NCI-H187 (cell line): ENCODE measurements at places on chromosomes 7 and 10.

GRCh38 chr10:79406683-79407422, 38.6 kb downstream of the ZCCHC24 start:
- DNase-seq: no peak

DNA sequence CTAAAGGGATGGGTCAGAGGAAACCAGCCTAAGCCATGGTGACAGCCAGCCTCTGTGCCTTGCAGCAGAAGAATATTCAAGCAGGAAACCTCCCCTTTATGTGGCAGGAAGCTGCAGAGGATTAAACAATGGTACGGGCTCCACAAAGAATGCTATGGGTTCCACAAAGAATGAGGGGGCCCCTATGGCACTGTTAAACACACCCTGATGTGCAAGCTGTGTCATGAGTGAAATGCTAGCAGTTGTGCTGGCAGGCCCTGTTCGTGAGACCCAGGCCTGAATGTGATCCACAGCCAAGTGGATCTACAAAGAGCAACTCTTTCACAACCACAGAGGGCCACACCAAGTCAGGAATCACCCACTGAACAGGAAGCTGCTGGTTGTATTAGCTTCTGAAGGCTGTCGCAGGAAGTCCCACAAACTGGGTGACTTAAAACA, 68.9 kb downstream of the MYOF start:
- no peak for DNase-seq

DNA sequence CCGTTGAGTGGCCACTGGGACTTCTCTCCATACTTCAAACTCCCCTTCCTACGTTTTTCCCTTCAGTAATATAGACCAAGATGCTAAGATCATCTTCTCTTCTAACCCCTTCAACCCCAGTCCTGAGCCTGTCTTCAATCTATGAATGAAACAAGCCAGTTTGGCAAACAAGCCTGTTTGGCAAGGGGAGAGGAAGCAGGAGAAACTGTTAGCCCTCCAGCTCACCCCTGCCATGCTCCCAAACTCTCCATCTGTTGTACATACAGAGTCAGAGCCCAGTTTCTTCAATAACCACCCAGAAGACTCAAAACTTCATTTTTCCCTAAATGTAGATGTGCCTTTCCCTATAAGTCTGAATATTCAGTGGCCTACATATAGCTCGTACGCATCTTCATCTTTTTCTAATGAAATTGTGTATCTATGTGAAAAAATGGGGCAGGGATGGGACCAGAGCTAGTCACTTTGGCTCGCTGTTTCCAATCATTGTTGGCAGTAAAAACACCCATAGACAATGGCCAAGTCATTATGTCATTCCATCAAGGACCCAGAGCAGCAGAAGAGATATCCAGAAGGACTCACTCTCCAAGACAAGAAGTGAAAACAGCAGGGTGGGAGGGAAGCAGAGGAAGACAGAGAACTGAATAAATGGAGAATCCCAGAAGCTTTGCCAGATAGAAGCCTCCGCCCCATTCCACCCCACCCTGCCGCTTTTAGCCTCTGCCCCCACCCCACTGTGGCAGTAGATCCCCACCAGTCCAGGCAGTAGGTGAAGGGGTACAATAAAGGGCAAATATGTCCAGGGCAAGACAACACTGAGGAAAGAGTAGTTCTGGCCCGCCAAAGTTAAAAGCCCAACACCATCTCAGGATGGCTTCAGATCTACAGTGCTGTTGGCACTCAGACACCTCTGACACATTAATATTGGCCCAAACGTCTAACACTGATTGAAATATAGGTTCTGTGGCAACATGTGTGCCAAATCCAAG, 87.3 kb downstream of the DOCK4 start:
- no peak for DNase-seq

GRCh38 chr10:118734475-118734874, 20.3 kb downstream of the CACUL1 start:
- no peak for DNase-seq

DNA sequence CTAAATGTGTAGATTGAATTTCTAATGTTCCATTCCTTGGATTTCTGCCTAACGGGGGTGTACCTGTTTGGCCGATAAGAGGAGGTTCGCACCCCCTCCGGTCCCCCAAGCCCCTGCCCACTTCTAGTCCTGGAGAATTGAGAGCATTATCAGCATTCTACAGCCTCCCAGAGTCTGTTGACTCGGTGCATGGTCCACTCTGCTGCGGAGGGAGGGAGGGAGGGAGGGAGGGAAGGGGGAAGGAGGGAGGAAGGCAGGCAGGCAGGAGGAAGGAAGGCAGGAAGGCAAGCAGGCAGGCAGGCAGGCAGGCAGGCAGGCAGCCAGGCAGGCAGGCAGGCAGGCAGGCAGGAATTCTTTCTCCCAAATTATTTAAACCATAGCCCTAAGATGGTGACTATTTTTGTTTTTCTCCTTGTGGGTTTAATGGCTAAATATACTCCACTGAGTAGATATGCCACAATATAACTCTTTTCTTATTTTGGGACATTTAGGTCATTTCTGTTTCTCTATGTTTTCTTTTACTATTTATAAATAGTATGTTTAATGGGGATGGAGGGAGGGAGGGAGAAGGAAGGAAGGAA, 69.5 kb upstream of the CHST15 start:
- no peak for DNase-seq

GRCh38 chr10:96271016-96271815, at the start of gene BLNK:
Gene BLNK (minus strand): TSS chr10:96271569. CDS start chr10:96271398, 171 bp downstream.
- DNase-seq: no peak

DNA sequence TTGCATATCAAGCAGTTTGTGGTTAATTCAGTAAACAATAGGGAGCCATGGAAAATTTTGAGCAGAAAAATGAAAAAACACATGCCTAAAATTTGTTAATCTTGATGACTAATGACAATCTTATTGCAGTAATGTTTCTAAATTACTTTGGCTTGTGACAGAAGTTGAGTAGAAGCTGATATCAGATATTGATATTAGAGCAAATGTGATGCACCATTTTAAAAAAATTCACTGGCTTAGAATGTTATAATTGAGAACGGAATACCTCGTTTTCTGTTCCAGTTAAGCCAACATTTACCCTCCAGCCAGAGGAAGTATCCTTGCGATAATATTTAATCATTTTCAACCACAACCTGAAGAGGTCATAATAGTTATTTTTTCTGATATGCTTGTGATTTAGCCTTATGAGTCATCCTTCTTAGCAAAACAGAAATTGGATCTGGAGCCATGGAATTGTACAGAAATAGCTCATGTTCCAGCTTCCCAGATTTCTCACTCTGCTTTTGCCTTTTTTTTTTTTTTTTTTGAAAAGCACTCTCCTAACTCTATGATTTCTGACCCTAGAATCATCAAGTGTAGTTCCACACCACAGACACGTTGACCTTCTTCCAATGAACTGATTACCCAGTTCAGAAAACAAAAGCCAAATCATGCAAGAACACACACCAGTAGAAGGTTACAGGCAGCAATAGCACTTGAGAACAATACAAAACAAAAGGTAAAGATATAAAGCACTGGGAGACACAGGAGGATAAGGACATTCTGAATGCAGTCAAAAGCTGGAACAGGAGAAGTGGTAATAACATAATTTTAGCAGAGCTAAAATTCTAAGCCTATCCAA, 96.8 kb upstream of the PHYHIPL start:
- no peak for DNase-seq

DNA sequence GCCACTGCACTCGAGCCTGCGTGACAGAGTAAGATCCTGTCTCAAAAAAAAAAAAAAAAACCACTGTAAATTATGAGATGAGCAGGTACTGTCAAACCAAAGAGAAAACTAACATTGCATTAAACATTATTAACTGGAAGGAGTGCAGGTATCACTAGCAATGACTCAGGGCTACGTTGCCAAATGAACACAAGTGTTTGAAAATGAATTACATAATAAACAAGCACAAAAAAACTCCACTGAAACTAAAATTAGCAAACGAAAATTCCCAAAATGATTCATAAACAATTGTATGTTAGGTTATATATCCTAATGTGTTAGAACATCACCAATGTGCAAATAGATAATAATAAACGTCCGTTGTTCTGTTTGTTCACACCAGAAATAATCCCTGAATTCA, 42.8 kb downstream of the NSUN6 start:
- no peak for DNase-seq

DNA sequence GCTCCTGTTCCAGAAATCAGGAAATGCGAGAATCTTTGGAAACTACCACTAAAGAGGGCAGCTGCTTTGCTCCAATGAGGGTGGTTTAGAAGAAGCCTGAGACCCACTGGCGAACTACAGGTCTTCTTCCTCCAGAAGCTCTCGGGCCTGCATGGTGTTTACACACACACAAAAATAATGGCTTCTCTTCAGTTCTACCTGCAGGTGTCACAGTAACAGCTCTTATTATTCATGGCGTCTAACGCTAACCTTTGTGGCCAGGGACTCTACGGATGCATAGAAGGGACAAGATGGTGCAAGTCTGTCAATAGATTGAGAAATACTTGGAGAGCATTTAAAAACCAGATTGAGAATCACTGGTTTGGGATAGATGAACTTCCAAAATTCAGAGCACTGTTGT, 22.4 kb downstream of the GPR141 start:
- no peak for DNase-seq

GRCh38 chr7:134865001-134865845, 85.8 kb downstream of the CALD1 start:
- DNase-seq: no peak

GRCh38 chr7:151744656-151745638, 132.0 kb downstream of the PRKAG2 start:
- no peak for DNase-seq

DNA sequence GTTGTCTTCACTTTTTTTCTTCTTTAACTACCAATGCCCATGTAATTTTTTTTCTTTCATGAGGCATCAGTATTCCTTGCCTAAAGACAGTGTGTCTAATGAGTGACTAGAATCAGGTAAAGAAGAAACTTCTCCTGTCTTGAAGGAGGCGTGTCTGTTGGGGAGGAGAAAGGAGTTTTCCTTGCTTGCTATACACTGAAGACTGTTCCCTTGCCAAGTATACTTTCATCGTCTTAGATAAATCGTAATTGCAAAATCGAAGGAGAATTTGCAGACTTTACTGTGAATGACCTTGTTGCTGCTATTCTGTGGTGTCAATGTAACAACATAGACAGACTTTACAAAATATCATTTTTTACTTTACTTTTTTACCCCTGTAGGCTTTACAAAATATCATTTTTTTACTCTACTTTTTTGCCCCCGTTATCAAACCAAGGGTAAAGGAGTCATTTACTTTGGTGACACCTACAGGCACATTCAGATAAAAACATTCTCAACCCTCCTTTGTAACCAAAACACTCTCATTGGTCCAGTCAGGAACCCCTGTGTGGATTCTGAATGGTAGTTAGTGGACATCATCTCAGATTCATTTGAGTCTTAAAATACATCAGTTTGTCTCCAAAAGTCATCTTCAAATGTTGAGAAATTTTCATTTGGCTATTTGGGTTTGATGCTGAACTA, 232.4 kb downstream of the AHR start:
- no peak for DNase-seq

DNA sequence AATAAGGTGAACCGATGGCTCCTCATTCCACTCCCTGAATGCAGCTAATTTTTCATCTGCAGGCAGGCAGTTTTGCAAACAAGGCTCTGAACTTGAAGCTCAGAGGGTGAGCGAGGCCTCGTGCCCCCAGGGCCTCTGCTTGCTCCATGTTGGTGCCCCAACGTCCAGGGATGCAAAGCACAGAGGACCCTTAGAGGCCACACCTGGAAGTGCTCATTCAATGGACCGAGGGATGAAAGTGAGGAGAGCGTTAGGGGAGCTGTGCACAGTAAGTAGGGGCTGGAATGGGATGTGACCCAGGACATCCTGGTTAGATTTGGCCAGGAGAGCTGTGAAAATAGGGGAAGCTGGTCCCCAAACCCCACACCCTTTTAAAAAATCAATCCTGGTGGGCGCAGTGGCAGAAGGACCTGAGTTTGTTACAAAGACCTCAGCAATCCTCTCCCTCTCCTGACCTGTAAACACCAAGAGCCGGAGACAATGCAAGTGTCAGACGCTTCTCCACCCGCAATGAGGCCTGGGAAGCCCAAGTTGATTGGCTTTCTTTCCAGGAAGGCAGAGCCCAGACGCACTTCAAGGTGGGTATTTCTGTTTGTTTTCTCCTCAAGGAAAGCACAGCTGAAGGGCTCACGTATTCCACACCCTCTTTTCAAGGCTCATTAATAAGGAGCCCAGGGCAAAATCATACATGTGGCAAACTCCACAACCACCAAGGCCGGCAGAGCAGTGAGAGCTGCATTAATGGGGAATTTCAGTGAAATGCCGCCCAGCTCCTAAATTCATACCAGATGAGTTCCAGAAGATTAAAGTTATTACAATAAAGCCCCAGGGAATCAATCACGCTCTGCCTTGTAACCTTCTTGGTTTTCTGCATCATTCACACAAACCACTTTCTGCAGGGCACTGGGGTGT, 14.1 kb upstream of the CXCL12 start:
- DNase-seq: no peak

DNA sequence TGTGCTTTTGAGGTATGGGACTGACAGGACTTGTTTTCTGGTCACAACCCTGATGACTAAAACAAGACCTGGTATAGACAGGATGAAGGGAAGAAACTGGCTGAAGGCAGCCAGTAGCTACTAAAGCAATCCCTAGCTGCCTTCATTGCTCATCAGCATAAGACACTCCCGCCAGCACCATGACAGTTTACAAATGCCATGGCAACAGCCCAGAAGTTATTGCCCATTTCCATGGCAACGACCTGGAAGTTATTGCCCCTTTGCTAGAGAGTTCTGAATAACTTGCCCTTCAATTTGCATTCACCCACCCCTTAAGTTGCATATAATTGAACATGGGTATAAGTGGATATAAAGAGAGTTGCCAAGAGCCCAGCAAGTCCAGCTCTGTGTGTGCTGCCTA, 169.6 kb upstream of the FAM171A1 start:
- DNase-seq: no peak

- DNase-seq: no peak
Observed at GRCh38 chr10:71010730-71011129, 122.4 kb upstream of the PCBD1 start.

DNA sequence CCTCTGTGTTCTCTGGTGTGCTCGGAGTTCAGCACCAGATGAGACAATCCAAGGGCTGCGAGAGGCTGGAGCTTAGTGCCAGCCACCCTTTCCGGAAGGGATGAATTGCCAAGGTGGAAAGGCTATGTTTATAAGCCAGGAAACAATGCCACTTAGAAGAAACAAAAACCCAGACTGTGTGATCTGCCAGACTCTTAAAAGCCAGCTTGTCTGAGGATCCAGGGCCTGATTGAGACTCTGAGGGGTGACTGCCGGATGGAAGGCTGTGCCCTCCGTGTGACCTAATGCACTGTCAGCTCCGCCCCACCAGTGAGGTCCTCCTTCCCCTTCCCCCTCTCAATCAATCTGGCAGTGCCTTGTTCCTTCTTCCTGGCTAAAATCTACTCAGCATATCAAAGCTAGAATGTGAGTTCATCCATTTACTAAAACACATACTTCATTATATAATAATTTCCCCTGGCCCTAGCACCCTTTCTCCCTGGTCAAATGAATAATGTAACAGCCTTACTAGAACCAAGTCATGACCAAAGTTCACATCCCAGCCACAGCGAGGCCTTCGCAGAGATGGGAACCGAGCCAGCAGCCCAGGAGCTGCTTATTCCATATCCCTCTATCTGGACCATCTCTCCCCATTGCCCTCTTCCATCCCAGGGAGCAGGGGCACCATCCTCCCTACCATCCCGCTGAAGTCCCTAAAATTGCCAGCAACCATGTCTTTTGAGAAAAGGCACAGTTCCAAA, 25.5 kb downstream of the FAM107B start:
- no peak for DNase-seq
